ENCODE measurements at places on chromosomes 7 and 10.
A peak's percentile ranks its signal among the peaks of the same experiment; 100 is the strongest.

- DNase-seq: no peak
These were observed 142.8 kb downstream of the DGKB start for GRCh38 chr7:14759785-14760184.

- DNase-seq: peak; percentile 21
These were observed 922 bp downstream of the CXCL12 start for GRCh38 chr10:44383749-44384600.

- DNase-seq: no peak
These were observed 154.5 kb upstream of the ZNF32 start for GRCh38 chr10:43802988-43803696.

DNA sequence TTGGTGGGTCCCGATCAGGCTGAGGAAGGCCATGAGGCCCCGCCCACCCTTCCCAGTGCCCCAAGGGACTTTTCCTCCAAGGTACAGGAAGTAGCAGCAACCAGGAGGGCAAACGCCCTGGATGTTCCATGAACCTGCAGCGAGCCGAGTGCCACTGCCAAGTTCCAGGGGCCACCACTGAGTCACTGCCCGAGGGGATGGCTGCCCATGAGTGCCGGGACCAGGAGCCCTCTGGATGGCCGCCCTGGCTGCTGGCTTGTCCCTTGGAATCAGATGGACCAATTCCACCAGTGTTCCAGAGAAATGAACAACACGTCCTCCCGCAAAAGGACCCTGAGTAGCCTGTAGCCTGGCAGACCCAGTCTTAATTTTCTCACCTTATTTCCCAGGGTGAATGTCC lies 74.2 kb downstream of the ZRANB1 start:
- no peak for DNase-seq

- DNase-seq: peak; percentile 89
These were observed 164.6 kb downstream of the PKD1L1 start for GRCh38 chr7:47783456-47784223.

DNA sequence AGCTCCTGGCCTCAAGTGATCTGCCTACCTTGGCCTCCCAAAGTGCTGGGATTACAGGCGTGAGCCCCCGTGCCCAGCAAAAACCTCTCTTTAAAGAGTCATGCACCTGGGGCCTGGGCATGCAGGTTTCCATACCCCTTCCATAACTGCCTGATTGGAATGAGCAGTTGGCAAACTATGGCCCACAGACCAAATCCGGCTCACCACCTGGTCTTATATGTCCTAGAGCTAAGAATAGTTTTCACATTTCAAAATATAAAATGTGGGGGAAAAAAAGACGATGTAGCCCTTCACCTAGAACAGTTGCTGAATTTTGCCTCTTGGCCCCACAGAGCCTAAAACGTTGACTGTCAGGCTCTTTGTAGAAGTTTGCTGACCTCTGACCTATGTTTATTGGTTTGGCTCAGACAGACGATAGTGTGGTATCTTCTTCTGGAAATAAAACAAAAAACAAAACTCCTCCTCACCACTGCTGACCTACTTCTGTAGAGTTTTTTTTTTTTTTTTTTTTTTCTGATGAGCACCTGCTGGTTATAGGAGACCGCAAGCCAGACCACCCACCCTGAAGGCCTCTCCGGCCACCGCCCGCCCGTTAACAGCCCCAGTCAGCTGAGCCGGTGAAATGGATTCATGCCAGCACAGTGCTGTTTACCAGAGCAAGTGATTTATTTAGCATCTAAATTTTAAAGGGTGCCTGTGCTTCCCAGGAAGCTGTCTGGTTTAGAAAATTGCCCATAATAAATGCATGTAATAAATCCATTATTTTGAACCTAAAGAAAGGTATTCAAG lies 33.5 kb upstream of the SFRP5 start:
- DNase-seq: no peak

DNA sequence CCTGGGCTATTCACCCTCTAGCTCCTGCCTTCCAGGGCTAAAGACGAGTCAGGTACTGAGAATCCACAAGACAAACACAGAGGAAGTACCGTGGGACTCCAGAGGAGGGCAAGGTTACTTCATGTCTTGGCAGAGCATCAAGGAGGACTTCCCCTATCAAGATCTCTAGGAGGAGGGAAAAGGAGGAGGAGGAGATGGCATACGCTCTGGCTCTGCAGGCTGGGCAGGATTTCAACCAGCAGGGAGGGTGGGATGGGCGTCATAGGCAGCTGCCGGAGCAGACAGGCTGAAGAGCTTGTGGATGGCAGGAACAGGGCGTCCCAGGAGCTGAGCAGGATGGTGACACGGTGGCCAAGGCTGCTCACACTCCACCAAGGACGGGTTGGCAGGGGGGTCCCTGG lies 21.3 kb downstream of the MDH2 start:
- DNase-seq: peak; percentile 82

GRCh38 chr10:6999232-6999925 lies 411.5 kb downstream of the SFMBT2 start:
- no peak for DNase-seq

DNA sequence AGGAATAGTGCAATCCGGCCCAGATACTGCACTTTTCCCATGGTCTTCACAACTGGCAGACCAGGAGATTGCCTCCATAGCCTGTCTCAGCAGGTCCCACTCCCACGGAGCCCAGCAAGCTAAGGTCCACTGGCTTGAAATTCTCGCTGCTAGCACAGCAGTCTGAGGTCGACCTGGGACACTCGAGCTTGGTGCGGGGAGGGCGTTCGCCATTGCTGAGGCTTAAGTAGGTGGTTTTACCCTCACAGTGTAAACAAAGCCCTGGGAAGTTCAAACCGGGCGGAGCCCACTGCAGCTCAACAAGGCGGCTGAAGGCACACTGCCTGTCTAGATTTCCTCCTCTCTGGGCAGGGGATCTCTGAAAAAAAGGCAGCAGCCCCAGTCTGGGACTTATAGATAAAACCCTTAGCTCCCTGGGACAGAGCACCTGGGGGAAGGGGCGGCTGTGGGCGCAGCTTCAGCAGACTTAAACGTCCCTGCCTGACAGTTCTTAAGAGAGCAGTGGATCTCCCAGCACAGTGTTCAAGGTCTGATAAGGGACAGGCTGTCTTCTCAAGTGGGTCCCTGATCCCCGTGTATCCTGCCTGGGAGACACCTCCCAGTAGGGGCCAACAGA lies 293.5 kb upstream of the GALNT17 start:
- no peak for DNase-seq

DNA sequence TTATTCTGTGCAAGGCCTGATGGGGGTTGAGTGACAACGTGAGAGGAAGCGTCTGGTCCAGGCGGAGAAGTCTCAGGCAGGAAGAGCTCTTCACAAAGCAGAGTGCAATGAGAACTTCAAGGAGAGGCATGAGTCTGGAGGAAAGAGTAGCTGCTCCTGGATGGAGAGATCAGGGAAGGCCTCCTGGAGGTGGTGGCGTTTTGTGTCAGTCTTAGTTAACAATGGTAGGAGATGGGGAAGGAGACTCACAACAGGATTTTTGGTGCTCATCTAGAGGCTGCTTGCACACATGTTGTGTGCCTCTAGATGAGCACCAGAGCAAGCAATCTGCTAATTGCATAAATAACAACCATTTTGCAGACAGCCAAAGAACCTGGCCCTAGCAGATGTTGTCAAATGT lies 442.8 kb upstream of the PODXL start:
- DNase-seq: no peak

- DNase-seq: no peak
These were observed 46.5 kb downstream of the DLD start for GRCh38 chr7:107937531-107937930.

DNA sequence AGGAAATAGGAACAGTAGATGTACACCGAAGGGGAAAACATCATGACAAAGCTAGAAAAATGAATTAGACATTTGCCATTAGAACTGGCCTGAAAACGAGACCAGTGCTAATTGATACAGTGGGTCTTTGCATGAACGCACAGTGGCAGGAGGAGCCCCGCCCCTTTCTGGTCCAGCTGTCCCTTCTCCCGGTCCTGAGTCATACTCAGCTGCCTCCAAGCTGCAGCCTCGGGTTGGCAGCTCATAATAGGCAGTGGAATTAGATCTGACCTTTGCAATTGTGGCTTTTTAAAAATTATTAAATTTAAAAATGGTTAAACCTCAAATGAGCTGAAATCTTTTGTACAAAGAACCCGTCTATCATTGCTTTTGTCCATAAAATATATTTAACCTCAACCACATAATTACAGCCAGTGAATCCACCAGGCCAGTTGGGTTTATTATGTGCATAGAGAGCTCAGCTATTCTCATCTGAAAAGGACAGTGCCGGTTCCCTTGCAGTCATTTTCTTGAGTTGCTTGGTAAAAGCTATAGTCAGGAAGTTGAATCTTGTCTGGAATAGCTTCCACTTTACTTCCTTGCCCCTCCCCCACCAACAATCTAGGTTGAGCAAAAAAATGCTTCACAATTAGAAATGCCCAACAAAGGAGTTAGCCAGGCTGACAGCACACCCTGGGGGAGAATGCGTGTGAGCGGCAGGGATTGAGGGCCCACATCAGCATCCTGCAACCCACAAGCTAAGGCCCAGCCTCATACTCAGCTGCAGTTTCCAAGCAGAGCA lies 147.1 kb downstream of the BUB3 start:
- peak; percentile 2 for DNase-seq

- no peak for DNase-seq
These were observed 196.2 kb downstream of the NRG3 start for GRCh38 chr10:82071231-82071630.

GRCh38 chr10:96400465-96400864 lies 41.7 kb upstream of the OPALIN start:
- DNase-seq: no peak

GRCh38 chr10:13376297-13376696 lies 28.2 kb upstream of the SEPHS1 start:
- no peak for DNase-seq

DNA sequence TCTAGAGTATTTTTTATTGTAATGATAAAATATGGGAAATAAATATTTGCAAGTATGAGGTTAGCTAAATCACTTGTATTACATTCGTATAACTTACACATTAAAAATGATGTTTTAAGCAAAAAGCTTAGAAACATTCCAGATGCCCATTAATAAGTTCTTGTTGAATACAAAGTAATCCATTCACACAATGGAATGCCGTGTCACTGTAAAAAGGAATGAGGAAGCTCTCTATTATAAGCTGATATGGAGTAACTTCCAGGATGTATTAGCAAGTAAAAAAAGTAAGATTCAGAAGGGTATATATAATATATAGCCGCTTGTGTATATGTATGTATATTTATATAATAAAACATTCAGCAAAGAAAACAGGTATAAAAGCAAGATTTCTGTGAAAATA lies 412.8 kb upstream of the MTPN start:
- no peak for DNase-seq

DNA sequence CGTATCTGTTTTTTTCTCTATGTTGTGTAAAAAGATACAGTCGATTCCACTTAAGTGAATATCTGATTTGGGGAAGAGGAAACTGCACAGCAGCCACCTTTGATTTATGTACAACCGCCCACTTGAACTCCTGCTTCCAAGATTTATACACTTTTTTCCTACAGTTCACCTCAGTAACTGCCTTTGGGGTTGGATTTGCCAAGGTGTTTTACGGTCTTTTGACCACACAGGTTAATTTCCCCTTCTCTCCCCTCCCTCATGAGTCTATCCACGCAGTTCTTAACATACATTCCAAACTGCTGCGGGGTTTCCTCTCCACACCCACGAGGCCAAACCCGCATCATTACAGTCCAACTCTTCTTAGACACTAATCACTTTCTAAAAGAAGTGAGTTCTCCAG lies 277.0 kb downstream of the USP6NL start:
- DNase-seq: no peak

- no peak for DNase-seq
These were observed 896.9 kb downstream of the CCSER2 start for GRCh38 chr10:85225311-85225710.

GRCh38 chr7:114152314-114152938 lies 233.6 kb upstream of the PPP1R3A start:
- no peak for DNase-seq
